ENCODE measurements at places on chromosomes 1 and 21. TPM values are rescaled to one million over a fixed set of nuclear protein-coding genes. Genes with fewer than 3 reads are reported as not detected.

DNA sequence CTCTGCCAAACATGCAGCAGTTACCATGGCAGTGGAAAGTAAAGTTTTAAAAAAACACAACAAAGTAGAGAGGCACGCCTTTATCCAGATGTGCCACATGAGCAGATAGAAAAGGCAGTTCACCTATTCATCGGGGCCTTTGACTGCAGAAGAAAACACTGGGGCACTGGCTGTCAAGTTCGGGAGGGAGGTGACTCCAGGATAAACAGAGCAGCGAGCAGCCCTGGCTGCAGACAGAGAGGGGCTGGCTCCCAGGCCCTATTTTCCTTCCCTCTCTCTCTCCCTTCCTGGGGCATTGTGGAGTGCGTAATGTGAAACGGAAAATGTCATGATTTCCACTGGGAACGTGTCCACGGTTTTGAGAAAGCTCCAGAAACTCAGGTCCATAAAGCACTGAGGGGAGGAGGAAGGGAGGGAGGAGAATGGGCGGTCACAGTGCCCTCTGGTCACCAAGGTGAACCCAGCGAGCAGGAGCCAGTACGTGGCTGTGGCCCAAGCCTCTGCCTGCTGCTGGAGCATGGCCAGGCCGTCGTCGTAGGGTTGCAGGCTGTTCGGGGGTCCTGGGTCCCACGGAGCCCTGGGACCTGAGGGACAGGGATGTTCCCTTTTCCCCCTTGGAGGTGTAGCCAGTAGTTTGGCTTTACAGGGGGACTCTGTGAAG, 114.7 kb upstream of the IRF2BP2 start:
- DNase-seq, result peak; percentile 29

DNA sequence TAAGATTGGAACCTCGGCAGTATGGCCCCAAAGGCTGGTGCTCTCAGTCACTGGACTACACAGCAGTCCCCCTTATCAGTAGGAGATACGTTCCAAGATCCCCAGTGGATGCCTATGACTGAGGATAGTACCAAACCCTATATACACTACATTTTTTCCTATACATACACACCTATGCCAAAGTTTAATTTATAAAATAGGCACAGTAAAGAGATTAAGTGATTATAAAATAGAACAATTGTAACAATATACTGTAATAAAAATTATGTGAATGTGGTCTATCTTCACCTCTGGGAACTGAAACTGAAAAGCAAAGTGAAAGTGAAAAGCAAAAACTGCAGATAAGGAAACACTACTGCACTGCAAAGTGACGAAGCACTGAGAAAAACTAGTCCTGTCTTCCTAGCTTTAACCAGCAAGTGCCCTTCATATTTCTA, 96.8 kb downstream of the INTS7 start:
- DNase-seq, result no peak

DNA sequence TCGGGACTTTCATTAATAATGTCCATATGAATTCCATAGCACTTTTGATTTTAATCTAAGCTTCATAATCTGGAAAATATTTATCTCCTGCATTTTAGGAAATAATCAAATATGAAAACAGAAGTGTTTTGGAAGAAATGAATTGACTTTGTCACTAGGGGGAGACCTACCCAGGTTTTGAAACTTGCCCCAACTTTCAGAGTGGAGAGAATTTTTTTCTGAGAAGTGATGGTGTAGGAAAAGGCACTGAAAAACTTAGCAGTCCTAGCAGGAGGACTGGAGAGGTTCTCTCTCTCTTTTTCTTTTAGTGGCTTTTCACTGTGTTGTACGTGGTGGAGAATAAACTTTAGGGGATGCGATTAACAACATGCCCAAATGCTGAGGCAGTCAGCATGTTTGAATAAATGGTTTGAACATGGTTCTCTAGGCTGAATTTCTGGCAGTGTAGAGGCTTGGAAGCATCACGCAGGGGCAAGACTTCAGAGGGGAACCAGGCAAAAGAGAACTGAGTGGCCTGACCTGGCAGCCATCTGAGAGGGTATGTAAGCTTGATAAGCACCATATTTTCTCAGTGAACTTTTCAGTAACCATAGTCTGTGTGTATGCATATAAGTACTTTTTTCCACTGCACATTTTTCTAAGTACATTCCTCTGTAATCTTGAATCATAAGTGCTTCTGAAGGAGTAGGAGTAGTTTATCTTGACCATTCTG, 68.3 kb upstream of the NEK7 start:
- no peak for DNase-seq

- DNase-seq, result peak; percentile 53
These were observed 96.7 kb downstream of the DYRK1A start for GRCh38 chr21:37463083-37463801.

- no peak for DNase-seq
These were observed 74.8 kb upstream of the ECE1 start for GRCh38 chr1:21365036-21365435.

LMNA gene
- total RNA-seq, result 298 TPM

CD46 gene
- 109 TPM for total RNA-seq
